GM12891 (cell line): ENCODE measurements at places on chromosomes 11 and 22.

- no peak for DNase-seq
These were observed 13.9 kb downstream of the HSD17B12 start for GRCh38 chr11:43694477-43694876.

- no peak for DNase-seq
These were observed 17.4 kb downstream of the FXYD6 start for GRCh38 chr11:117859061-117859460.

DNA sequence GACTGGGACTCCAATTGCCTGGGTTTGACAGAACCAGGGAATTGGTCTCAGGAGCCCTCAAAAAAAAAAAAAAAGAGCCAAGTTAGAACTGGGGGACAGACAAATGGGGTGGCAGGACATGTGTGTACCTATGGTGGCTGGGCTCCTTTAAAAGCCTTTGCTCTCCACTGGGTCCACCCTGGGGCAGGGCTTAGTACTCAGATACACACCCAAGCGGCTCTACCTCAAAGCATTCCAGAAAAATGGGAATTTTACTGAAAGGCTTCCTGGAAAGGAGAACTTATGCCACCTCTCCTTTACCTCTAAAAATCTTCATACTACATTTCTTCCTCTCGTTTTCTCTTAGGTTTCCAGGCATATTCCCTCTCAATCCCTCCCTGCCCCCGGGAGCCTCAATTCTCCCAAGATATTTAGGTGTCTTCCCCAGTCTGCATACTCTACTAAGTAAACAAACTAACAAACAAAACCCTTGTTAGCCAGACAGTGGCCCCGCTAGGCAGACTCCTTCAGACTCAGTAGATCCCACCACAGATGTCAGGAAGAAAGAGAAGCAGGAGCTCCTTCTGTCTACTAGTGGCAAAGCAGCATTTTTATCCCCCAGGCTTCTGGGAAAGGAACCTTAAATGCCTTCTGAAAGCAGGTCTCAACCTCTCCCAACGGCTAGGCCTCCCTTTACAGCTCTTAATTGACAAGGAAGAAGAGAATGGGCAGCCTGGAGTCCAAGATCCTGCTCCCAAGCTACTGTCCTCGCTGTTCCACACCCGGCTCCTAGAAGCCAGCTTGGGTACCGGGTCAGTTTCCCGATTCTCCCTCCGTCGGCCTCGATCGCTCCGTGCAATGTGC lies 653 bp downstream of the PCSK7 start:
- no peak for DNase-seq

DNA sequence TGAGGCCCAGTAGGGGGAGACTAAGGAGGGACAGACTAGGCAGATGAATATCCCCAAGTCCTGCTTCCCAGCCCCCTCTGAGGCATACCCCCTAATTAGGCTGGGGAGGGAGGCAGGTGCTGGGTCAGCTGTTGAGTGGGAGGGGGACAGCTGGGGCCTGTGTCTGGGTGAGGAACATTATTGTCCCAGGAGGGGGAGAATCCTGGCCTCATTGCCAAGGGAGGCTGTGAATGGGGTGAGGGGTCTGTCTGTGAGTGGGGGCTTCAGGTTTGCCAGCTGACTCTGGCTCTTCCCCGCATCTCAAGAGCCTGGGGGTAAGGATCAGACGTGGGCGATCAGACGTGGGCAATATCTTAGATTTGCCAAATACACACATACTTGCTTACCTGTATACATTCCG lies 2.1 kb downstream of the INPPL1 start:
- no peak for DNase-seq

DNA sequence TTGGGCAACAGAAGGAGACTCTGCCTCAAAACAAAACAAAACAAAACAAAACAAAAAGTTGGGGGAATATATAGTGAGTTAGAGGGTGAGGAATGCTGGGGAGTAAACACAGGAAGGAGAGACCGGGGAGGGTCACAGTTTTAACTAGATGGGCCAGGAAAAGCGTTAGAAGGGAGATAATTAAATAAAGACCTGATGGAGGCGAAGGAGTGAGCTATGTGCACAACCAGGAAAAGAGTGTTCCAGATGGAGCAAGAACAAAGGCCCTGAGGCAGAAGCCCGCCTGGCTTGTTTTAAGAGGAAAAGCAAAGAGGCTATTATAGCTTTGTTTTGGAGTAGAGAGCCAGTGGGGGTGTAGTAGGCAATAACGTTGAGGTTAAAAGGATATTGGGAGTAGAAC lies 4.8 kb upstream of the PLA2G6 start:
- DNase-seq = no peak

DNA sequence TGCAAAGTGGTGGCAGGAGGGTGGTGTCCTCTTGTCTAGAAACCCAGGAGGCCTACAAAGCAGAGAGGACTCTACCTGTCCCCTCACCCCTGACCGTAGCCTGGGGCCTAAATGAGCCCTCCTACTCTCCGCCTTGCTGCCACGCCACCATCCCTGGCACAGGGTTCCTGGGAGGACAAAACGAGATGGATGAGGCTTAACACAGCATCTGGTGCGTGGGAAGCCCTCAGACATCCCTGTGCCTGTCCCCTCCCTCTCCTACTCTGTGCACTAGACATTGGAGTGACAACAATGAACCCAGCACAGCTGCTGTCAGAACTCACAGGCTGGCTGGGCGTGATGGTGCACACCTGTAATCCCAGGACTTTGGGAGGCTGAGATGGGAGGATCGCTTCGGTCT lies 36.4 kb upstream of the DKK3 start:
- DNase-seq = no peak

DNA sequence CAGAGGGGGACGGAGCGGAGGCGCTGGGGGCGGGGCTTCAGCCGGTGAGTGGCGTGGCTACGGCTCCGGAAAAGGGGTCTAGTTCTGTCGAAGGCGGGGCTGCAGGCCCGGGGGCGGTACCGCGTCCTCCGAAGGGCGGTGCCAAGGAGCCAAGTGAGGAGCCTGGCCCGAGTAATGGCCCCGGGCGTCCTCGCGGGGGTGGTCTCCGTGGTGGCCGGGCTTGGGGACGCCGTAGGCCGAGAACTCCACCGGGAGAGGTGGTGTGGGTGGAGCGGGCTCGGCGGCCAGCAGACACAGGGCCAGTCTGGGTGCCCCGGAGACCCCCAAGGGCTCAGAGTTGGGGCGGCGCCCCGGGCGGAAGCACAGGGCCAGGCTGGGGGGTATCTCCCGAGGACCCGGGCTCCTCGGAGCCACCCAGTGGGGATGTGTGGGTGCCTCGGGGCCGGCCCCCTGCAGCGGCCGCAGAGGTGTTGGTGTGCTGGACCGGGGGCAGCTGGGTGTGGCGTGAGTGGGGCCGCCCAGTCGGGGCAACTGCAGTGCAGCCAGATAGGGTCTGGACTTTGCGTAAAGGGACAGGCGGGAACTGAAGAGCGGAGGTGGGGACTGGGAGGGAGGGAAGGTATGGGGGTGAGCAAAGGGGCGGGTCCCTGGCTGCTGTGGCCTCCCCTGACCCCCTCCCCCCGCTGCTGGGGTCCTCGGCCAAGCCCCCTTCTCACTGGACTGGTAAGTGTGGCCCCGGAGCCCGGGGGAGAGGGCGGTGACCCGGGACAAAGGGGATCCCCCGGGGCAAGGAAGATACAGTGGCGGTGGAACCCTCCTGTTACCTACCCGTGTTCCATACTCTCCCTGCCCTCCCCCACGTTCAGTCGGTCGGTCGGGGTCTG lies 838 bp downstream of the FKBP2 start:
- DNase-seq = peak; percentile 88

- DNase-seq = no peak
These were observed 45.2 kb downstream of the ARHGEF12 start for GRCh38 chr11:120381401-120381800.

DNA sequence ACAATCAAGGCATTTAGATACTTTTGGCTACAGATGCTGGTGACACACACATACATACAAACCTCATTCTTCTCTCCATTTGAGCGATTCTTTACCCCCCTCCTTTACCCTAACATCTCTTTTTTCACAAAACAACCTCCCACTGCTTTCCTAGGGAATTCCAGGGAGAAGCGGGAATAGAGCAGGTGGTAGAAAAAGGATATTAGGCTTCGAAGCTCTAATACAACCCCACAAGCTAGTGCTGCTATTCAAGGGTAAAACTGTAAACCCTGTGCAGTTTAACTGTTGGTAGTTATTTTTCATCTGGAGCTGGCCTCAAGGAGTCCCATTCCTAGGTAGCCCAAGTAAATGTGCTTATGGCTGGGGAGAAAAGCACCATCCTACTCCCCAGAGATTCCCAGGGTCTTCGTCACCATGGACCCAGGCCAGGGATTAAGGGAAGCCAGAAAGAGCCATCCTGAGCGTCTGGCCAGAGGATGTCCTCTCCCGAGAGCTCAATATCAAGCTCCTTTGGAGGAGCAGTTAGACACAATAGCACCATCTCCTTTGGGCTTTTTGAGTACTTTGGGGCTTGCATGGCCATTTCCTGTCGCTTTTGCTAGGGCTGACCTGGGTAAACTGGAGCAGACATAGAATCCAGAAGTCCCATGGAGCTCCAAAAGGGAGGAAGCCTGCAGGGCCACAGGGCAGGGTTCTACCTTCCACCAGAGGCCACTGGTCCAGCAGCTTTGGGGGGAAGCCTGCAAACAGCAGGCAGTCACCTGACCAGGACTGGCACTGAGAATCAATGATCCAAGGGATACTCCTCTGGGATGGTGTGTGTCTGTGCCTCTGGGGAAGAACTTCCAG lies 3.1 kb downstream of the MAML2 start:
- DNase-seq = no peak

GRCh38 chr11:107704451-107704850 lies 7.4 kb downstream of the SLN start:
- no peak for DNase-seq

DNA sequence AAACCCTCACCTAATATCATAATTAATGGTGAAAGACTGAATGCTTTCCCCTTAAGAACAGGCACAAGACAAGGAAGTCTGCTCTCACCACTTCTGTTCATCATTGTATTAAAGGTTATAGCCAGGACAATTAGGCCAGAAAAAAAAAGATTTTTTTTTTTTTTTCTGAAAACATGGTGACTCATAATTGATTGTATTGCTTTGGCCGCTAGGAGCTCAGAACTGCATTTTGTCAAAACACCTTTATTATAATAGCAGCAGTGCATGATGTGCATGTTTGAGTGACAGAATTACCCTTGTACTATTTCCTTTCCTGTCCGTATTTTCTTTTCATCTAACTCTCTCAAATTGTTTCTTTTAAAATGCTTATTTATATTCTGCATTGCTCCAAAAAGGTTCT lies 98.1 kb downstream of the RNF169 start:
- no peak for DNase-seq

- DNase-seq = no peak
These were observed 8.2 kb downstream of the OMP start for GRCh38 chr11:77110836-77111235.

- DNase-seq = peak; percentile 59
These were observed at the start of gene GNAZ for GRCh38 chr22:23070418-23071229. GNAZ (plus strand) TSS chr22:23070519; CDS start chr22:23095696, 25,177 bp downstream.

DNA sequence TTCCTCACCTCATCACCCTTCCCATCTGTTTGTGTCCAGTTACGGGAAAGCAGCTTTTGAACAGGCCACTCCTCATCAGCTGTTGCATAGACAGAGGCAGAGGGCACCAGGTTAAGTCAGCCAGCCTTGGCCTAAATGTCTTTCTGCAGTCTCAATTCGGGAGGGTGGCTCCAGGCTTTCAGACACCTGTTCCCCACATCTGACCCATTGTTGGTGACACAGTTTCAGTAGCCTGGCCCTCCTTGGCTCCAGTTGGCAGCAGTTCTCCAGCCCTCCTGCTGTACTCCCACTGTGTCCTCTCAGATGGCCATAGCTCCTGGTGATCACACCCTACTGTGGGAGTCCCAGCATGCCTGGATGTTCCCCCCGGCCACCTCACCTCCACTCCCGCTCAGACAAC lies 70.8 kb upstream of the MYOD1 start:
- no peak for DNase-seq

DNA sequence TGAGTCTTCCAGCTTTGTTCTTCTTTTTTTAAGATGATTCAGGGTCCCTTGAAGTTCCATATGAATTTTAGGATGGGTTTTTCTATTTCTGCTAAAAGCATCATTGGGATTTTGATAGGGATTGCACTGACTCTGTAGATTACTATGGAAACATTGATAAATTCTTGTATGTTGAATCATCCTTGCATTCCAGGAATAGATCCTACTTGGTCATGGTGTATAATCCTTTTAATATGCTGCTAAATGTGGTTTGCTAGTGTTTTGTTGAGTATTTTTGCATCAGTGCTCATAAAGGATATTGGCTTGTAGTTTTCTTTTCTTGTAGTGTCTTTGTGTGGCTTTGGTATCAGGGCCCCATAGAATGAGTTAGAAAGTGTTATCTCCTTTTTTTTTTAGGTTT lies 34.9 kb upstream of the PHOX2A start:
- no peak for DNase-seq

GRCh38 chr11:125554038-125554437 lies 15.2 kb upstream of the EI24 start:
- DNase-seq = no peak

- DNase-seq = no peak
These were observed 712 bp downstream of the UPK3A start for GRCh38 chr22:45285263-45286058.

DNA sequence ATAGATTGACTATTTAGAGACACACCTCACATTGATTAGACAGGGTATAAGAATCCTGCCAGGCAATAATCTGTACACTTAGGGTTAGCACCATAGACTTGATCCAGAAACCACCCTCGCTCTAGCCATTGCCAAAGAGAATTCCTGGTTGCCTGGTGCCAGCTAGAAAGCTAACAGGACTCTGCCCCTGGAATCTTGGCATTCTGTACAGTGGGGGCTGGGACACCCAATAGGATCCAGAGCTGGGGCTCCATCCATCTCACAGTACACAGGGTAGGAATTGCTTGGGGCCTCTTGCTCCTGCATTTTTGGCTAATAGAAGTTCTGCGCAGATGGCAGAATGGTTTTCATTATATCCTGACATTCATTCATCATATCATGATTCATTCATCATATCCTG lies 3.0 kb upstream of the APLNR start:
- no peak for DNase-seq

DNA sequence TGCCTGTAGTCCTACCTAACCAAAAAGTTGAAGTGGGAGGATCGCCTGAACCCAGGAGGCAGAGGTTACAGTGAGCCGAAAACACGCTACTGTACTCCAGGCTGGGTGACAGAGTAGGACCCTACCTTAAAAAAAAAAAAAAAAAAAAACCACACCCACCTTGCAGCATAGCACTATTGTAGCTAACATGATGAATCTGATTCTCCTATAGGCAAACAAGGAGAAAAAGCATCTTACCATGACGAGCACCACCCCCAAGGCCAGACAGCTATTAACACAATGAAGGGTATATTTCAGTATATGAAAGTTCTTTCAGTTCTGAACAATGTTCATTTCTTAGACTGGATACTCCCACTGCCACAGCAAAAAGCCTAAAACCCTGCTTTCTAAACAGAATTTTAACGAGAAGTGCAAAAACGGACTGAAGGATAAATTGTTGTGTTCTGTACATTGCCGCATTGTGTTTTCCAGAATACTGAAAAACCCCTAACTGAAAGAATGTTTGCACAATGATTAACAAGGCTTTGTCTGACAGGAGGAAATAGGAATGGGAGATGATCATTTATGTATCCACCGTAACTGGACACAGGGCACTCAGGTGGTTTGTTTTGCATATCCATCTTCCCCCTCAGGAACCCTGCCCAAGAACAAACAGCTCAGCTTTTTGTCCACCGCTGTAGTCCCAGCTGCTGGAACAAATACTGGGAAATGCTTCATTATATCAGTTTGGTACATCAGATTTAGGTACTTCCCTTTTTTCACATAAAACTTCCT lies 8.9 kb downstream of the PISD start:
- no peak for DNase-seq
